ENCODE measurements at places on chromosomes 7 and 10.

- DNase-seq, result no peak
These were observed 2.9 kb upstream of the HOXA13 start for GRCh38 chr7:27202862-27203134.

DNA sequence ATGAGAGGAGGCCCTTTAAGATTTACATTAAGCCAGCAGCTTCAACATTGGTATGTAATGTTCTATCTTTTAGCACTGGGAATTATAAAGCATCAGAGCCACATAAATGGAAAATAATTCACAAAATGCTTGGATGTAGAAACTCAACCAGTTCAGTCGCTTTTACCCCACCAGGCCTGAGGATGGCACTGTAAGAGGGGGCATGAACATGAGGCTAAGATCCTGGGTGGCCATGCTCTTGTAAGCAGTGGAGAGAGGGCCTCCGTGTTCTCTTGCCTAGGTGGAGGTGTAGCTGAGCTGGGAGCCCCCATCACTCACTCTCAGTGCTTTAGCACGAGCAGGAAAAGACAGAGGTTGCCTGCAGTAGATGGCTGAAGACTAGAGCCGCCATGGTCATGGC, 238.8 kb downstream of the FANK1 start:
- DNase-seq, result no peak

DNA sequence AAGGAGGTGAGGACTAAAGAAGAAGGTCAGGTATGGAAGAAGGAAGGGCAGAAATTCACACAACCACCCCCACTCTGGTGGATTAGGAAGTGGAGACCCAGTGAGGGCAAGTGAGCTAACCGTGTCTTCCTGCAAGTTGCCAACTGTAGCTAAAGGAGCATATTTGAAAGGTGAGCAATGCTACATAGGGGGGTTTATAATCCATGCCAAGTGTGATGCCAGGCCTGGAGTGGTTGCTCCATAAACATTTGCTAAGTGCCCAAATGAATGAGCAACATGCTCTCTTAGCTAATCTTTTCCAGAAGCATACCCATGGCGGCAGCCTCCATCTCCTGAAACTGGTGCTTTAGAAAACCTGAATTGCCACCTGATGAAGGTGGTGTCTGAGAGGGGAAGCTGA, 121.6 kb downstream of the LRRC18 start:
- no peak for DNase-seq

- DNase-seq, result no peak
These were observed 156.9 kb upstream of the SH2B2 start for GRCh38 chr7:102129636-102130370.

DNA sequence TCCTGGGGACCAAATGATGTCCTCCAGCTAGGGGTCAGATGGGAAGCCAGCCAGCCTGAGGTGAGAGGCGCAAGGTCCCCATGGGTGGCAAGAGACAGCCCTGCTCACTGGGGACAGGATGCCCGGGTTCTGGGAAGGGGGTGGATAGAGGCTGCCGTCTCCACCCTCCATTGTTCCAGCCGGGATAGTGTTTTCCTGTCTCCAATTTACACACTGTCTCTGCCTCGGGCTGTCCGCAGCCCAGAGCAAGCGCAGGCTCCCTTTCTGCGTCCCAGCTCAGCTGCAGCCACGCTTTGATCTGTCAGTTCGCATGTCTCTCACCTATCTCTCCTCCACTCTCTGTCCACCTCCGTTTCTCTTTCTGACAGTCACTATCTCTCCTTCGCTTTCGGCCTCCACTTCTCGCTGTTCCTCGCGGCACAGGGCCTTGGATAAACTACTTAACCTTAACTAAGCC, 2.1 kb downstream of the EPHB4 start:
- DNase-seq, result no peak

DNA sequence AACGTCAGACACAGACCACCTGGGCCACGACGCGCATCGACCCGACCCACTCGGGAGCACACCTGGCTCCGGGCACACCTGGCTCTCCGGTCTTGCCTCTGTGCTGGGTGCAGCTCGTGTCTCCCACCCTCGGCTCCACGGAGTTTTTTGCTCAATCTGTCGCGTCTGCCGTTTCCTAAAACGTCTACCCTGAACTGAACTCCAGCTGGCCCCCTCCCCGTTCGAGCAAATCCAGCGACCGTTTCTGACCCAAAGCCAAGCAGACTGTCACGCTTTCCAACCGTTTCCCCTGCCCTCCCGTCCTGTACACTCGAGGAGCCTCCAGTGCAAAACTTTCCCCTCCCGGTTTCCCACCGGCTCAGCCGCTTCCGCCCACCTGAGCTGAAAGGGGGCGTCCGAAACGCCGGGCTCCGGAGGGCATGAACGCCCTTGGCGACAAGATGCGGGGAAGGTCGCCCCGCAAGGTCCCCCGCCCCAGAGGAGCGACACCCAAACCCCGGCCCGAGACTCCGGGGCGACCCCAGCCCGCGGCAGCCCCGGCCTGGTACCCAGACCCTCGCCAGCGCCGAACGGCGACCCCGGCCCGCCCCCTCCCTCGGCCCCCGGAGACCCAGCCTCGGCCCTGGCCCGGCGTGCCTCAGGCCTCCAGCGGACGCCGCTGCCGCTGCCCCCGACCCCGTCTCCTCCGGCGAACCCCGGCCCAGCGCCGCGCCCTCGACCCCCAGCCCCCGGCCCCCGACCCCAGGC, 557 bp downstream of the CYTH3 start:
- DNase-seq, result no peak

- DNase-seq, result no peak
These were observed 121.5 kb upstream of the DPP6 start for GRCh38 chr7:153930696-153931095.

GRCh38 chr7:49766966-49767365, 6.5 kb upstream of the VWC2 start:
- DNase-seq, result no peak

DNA sequence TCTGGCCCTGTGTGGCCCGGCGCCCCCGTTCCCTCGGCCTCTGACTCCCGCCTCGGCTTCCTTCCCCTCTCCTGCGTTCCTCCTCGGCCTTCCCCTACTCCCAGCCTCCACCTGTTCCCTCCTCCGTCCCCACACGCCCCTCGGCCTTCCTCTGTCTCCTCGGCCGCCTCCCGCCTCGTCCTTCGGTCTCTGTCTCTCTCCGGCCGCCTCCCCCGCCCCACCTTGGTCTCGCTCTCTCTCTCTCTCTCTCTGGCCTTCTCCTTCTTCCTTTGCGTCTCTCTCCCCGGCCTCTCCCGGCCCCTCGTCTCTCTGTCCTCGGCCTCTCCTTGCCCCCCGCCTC, 588 bp downstream of the GET4 start:
- no peak for DNase-seq

DNA sequence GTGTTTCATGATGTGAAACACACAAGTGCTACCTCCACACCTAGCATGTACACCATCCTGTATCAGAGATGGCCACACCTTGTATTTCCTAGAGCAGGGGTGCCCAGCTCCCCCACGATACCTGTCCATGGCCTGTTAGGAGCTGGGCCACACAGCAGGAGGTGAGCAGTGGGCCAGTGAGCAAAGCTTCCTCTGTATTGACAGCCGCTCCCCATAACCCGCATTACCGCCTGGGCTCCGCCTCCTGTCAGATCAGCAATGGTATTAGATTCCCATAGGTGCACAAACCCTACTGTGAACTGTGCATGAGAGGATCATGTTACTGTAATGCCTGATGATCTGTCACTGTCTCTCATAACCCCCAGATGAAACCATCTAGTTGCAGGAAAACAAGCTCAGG, 145.6 kb upstream of the RNF32 start:
- no peak for DNase-seq

- DNase-seq, result no peak
These were observed 9.4 kb downstream of the HDAC9 start for GRCh38 chr7:18504965-18505364.

DNA sequence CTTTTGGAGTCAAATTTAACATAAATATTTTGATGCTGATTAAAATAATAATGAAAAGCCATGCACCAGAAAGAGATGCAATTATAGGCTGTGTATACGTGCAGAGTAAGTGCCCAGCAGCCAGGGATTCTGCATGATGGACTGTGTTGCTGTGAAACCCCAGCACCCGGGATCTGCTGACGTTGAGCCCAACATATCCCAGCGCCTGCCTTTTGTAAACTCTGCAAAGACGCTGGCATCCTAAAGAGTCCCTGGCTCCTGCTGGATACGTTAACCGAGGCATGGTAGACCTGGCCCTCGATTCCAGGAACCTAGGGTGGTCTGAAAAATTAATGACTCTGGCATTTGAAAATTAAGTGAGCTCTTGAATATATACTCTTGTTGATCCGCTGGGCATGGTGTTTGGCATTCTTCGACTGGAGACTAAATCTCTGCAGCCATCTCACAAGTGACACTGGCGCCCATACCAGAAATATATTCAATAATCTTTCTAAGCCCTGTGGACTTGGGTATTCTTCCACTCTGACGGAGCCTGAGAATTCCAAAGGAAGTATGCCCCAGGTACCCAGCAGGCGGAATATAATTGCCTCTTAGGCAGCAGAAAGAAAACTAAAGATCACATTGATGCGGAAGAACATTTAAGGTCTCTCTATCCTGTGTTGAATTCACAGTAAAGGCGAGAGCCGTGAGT, 191.2 kb upstream of the SH2B2 start:
- no peak for DNase-seq

DNA sequence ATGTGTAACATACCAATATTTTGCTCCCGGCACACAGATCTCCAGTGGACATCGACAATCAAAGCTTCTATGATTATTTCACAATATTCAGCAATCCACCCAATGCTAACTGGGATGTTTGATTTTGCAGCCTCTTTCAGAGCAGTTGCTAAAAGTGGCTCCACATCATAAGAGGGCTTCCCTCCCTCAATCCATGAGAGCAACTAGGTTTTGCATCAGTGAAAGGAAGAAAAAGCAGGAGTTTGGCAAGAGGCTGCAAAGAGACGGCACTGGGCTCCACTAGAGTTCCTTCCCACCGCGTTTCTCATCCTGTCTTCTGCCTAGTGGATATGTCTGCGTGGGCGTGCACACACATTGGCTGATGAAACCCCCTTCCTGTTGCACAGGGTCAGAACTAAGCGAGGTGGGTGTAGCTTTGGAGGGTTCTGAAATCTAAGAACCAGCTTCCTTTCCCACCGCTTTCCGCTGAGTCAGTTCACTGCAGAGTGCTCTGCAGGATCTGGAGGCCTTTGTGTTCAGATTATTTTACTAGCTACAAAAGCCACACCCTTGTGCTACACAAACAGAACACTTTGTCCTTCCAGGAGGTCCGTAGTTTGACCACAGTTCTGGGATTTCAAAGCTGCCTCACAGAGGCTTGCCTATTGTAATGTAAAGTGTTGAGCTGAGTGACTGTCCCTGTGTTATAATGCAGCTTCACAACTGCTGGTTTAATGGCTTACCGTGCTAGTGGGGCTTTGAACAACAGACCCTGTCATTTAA, 28.1 kb downstream of the ARL4A start:
- DNase-seq, result peak; percentile 54

DNA sequence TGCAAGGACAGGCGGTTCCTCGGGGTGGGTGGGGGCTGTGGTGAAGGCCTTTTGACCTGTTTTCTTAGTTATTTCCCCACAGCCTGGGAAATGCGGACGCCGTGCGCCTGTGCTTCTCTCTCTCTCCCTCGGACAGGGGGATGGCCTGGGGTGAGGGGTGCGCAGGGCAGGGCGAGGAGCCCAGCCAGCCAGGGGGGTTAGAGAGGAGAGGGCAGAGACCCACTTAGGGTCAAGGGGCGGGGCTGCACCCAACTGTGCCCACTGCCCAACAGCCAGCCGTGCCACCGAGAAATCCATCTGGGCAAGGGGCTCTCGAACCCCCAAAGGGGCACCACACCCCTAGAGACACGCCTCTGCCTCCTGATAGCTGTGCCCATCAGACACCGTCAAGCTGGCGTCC, 53.8 kb downstream of the DPYSL4 start:
- no peak for DNase-seq

DNA sequence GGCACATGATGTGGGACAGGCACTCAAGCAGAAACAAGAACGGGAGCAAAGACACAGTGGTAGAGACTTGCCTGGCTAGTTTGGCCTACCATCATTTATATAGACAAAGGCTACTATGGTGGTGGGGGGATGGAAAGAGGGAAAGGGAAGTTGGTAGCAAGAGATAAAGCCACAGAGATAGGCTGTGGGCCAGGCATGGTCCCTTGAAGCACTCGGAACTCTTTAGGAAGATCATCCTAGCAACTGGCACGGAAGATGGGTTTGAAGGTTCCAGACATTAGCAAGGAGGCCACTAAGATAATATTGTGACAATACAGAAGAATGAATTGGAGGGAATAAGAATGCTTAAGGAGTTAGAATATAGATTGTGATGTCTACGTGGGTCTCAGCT, 319.6 kb downstream of the ELMO1 start:
- DNase-seq, result no peak

- DNase-seq, result no peak
These were observed 45.5 kb upstream of the MGMT start for GRCh38 chr10:129421399-129422010.

DNA sequence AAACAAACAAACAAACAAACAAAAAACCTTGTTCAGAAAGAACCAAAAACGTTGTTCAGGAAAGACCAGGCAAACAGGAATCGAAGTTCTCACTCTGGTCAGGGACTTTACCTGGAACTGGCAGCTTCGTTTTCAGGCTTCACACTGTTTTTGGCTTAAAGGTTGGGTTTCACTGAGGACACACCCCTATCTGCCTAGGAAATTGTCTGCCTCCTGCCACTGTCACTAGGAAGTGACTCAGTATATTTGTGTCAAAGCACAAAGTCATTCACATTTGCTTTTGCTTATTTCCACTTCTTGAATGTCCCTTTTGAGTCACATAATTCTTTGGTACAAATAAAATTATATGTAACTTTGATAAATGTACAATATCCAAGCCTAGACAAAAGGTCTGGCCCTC, 37.9 kb downstream of the PNLIPRP3 start:
- DNase-seq, result no peak

DNA sequence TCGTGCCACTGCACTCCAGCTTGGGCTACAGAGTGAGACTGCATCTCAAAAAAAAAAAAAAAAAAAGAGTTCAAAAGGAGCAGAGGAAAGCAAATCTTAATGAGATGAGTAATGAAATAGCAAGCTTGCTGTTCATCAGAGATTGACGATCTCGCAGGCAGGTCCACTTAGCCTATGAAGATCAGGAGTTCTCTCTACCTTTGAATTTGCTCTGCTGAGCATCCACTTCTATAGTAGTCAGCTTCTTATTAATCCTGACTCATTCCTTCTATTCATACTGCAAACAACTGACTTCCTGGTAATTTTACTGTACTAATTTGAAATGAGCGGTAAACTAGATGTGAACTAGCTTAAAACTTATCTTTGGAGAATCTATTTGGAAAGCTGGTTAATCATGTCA, 1014.6 kb downstream of the GATA3 start:
- no peak for DNase-seq

GRCh38 chr7:157974678-157975230, 612.9 kb downstream of the PTPRN2 start:
- no peak for DNase-seq

- no peak for DNase-seq
These were observed 135.7 kb upstream of the TMEM229A start for GRCh38 chr7:124168616-124169015.

DNA sequence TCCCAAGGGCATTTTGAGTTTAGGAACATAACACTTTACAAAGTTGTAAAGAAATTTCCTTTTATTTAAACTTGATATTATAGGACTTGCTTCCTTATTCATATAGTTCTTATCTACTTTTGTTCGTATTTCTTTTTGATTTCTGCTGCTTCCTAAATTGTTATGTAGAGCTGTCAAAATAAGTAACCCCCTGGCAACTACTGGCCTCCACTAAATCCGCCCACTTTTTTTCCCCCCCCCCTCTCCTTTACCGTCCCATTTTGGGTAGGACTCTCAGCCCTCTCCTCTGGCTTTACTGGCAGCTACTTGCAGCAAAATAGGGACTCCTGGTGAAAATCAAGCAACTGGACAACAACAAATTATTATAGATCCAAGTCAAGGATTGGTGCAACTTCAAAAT, 1.1 kb downstream of the SP4 start:
- no peak for DNase-seq

- no peak for DNase-seq
These were observed 32.1 kb upstream of the MSRB2 start for GRCh38 chr10:23063045-23063972.

Measured in omental fat pad (tissue), 4 donors.